ENCODE measurements at places on chromosomes 12 and 14.

GRCh38 chr12:26245175-26245942, 50.0 kb downstream of the SSPN start:
- no peak for DNase-seq

- DNase-seq = no peak
Observed at GRCh38 chr12:101592921-101593320, 1.9 kb upstream of the MYBPC1 start.

GRCh38 chr12:123805173-123805572, 43.1 kb downstream of the DNAH10 start:
- DNase-seq = no peak

DNA sequence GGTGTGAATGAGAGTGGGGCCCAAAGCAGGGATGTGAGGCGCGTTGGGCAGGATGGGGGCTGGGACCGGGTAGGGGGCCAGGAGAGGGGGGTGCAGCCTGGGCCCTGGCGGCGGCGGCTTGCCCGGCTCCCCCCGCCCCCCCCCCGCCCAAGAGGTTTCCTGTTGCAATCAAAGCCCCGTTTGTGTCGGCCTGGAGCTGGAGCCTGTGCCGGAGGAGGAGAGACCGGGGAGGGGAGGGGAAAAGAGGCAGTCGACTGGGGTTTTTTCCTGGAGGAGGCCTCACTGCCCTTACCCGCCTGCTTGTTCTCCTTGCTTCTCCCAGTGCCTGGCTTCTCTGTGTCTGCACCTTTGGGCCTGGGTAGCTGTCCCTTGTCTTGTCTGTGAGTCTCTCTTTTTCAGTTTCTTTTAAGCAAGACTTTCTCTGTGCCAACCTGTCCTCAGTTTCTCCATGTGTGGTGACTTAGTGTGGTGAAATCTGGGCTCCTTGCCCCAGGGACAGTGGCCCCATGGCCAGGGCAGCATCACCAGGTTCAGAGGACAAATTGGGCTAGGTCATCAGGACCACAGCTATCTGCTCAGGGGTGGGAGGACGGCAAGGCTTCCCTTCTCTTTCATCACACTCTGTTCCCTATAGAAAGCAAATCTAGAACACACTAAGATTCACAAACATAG, 8.5 kb downstream of the RARG start:
- no peak for DNase-seq

GRCh38 chr14:37637341-37637740, 41.9 kb downstream of the TTC6 start:
- no peak for DNase-seq

DNA sequence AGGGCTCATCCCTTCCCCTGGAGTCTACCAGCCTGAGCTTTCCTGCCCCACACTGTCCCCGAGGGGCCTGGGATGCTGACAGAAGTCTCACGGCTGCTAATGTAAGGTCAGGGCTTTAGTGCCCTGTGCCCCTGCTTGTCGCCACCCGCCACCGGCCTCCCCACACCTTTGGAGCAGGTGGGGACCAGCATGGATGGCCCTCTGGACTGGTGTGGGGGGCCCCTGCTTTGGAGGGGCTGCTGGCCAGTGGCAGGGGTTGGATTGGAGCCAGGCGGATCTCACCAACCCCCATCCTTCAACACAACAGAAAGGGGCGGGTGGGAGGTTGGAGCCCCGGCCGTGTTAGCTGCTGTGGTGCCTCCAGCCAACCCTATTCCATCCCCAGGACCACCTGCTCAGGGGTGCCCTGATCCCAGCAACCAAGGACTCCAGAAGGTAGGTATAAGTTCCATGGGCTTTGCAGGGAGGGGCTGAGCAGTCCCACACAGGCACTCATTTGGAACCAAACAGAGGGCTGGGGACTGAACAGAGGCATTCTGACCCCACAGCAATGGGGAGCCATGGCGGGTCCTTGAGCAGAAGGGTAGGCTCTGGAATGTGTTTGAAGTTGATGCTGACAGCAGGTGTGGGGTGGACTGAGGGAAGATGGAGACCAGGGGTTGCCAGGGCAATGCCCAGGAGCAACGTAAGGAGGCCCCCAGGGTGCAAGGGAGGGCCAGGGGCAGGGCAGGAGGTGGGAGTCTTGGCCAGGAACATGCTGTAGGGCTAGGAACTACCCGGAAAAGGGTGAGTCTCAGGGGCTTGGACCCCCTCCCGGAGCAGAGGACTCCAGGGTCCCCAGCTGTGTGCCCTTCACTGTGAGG, 145.1 kb upstream of the C14orf180 start:
- DNase-seq = peak; percentile 3

GRCh38 chr12:118375348-118375747, 1.0 kb upstream of the SUDS3 start:
- no peak for DNase-seq

GRCh38 chr12:108950991-108951739, 69.7 kb downstream of the SVOP start:
- DNase-seq = peak; percentile 85

GRCh38 chr14:77031759-77032490, 3.4 kb upstream of the IRF2BPL start:
- no peak for DNase-seq

DNA sequence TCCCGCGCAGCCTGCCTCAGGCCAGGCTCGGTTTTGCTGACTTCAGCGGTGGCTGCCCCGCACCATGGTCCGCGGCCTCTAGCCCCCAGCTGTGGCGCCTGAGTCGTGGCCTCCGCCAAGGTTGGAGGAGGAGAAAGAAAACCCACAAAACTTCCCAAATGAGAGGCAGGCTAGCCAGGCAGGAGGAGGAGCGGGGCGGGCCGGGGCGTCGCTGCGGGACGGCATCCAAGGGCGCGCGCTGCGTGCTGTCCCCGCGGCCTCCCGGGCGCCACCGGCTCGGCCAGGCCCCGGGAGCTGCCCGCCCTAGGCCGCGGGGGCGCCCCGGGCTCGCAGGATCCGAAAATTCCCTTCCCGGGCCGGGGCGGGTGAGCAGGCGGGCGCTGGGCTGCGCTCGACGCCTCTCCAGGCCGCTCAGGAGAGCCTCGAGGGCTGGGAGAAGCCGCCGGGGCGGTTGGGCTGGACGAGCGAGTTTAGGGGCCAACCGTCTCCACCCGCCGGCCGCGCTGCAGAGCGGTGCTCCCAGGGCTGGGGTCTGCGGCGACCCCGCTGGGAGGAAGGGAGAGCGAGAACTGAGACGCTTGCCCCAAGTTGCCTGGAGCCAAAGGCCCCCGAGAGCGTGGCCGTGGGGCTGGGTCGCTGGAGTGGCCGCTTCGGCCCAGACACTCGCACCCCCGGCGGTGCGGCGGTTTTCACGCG, at the start of gene EFS:
Gene EFS (minus strand): TSS at position 137 of the 696 bp plus-strand sequence. CDS start 147 bp downstream, outside the sequence.
- no peak for DNase-seq

GRCh38 chr12:32003654-32004053, 44.4 kb downstream of the RESF1 start:
- DNase-seq = no peak

GRCh38 chr12:89059056-89059455, 293.2 kb downstream of the DUSP6 start:
- DNase-seq = no peak

- no peak for DNase-seq
Observed at GRCh38 chr14:36495666-36496065, 24.4 kb downstream of the NKX2-1 start.

DNA sequence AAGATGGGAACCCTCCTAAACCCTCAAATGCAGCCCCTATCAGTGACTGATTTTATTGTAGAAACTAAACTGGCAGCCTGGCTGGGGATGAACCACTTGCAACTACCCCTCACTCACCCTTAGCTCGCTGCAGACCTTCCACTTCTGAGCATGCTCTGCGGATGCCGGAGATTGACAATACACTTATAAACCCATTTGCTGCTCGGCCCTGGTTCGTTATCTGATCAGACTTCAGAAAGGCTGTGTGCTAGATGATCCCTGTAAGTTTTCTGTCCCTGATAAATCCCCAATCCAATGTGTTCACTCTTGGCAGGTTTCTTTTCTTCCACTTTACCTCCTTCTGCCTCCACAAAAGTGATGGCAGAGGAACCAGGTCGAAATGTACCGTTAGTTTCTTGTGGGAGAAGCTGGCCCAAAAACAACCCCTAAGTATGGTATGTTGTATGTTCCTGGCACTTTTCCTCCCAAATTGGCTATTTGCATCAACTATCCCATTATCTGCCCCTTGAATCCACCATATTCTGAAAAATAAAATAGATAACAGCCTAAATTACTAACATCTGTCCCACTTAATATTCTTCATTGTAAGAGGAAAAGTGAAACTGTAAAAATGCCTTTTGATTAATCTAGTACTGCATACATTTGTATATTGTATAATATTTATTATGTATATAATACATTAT, 18.8 kb downstream of the RPH3A start:
- no peak for DNase-seq

DNA sequence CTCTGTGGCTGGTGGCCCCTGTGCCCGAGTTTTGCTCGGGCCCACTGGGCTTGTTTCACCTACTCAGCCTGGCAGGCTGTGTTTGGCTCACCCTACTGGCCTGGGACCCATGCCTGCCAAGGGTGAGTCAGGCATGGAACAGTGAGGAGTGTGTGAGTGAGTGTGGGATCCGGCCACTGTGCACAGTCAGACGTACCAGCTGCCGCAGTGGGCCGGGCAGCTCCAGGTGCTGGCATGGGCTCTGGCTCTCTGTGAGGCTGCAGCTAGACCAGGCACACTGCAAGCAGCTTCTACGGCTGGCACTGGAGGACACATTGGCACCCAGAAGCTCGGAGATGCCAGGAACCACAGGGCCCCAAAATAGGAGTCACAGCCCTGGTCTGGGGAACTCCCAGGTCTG, 40.6 kb downstream of the HSD17B6 start:
- DNase-seq = peak; percentile 32

DNA sequence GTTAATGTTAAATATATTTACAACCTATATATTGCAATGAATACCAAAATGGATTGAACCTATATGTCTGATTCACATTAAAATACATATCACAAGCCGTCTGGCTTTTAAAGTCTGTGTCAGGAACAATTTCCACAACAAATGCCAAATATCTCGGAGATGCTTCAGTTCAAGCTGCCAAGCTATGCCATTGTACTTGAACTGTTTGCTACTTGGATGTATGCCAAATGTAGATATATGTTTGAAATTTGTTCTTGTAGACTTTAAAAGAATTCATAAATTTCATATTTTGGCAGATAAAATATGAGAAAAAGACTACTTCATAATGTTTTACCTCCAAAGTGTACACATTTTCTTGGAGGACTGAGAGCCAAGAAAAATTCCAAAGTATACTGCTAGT, 37.0 kb downstream of the WASHC3 start:
- DNase-seq = no peak

GRCh38 chr14:74207943-74208342, 31.3 kb upstream of the VSX2 start:
- no peak for DNase-seq

GRCh38 chr12:49288922-49289555, 5.9 kb upstream of the PRPH start:
- no peak for DNase-seq

DNA sequence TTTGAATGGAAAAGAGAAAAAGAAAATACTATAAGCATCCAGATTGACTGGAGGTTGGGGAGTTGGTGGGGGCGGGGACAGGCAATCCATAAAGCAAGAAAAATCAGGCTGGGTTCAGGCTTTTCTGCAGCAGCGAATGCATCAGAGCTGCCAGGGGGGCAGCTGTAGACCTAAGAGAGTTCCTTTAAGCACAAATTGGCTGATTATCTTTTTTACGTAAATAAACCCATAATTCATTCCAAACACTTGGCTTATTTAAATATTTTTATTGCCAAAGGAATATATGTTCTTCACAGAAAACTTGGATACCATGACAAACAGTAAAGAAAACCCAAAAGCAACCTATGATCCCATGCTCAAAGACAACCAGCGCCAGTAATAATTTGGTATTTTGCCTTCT, 10.2 kb downstream of the BDKRB2 start:
- no peak for DNase-seq

- no peak for DNase-seq
Observed at GRCh38 chr12:109163167-109163566, 46.8 kb downstream of the ACACB start.

GRCh38 chr14:75452900-75453816, 25.3 kb downstream of the JDP2 start:
- DNase-seq = peak; percentile 81

- DNase-seq = no peak
Observed at GRCh38 chr12:81819991-81820633, 61.0 kb upstream of the PPFIA2 start.

GRCh38 chr12:83932011-83932410, 980.6 kb downstream of the SLC6A15 start:
- DNase-seq = no peak

Measured in ascending aorta (tissue), 2 donors.